Anterior cingulate cortex (tissue), 58 donors: ENCODE measurements at places on chromosomes 1 and 21.

DNA sequence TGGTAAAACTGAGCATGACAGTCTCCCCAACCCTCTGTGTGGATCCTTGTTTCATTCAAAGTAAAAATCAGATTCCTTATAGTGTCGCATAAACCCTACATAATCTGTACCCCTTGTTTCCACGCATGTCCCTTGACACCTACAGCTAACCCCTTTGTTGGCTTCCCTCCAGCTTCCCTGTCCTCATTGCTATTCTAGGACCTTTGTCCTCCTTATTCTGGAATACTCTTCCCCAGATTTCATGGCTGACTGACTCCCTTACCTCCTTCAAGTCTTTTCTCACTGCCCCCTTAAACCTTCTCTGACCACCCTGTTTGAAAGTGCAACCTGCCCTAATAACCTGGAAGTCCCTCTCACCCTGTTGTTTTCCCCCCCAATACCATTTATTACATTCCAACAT, 4.0 kb downstream of the RNF11 start:
- DNase-seq, result no peak

DNA sequence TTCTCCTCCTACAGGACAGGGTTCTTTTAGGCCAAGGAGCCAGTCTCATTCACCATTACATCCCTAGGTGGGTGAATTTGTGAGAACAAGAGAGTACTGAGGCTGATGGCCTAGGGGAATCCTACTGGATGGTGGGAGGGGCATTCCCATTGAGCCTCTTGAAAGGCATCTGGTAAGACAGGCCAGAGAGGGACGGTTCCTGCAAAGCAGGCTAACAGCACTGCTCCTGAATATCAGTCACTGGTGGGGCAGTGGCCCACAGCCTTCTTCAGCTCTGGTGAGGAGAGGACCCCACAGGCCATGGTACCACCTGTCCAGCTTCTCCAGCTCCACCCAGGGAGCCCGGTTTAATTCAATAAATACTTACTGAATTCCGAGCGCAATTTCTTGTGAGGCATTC, 125.9 kb upstream of the EDN2 start:
- no peak for DNase-seq

GRCh38 chr1:37629008-37629407, 5.7 kb downstream of the RSPO1 start:
- no peak for DNase-seq

GRCh38 chr1:182833271-182833670, 5.9 kb upstream of the DHX9 start:
- DNase-seq, result no peak

DNA sequence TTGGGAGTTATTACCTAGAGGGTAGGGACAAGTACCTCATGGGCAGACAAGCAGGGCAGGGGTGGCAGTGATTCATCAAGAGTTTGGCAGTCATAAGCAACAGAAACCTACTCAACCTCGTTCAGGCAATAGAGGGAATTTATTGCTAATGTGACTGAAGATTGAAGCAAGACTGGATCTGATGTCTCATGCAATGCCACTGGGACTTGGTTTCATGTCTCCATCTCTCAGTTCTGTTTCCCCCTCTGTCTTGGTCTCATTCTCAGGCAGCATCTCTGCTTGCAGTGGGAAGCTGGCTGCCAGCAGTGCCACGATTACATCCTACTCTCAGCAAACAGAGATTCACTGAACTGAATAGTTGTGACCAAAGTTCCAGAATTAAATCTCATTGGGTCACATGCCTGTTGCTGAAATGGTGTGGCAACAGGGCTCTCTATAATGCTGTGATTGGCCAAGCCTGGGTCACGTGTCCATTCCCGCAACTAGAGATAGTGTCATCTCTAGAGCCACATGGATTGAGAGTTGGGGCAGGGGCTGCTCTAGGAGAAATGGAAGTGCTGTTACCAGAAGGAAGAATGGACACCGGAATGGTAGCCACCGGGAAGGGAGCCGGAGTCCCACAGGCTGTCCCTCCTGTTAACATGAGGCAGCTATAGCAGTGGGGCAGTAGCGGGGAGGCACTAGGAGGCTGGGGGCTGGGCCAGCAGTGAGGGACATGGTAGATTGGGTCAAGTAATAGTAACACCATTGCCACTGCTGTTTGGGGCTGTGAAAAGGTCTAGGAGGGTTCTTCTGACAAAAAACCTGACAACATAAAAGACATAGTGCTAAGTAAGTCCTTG, 3.9 kb upstream of the CDC42 start:
- DNase-seq, result no peak

DNA sequence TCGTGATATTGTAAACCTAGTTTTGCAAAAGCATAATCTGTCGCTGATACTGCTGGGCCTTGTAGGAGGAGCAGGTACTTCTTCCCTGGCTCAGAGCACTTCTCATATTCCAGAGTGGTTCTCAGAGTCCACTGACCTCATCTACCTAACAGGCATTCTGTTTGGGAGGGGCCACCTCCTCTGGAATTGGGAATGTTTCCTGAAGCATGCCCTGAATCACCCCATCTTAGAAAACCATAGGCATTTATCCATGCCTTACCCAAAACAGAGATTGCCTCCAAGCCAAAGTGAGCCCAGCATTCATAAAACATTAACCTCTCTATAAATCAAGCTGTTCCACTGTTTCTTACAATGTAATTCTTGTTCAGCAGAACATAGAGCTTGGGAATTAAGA, 35.1 kb downstream of the SLC44A3 start:
- DNase-seq, result no peak

- no peak for DNase-seq
These were observed 14.1 kb upstream of the TNR start for GRCh38 chr1:175757381-175758015.

GRCh38 chr1:204834752-204835151, 35.9 kb upstream of the NFASC start:
- DNase-seq, result no peak
